NCI-H524 (cell line): ENCODE measurements at places on chromosomes 4 and X.

DNA sequence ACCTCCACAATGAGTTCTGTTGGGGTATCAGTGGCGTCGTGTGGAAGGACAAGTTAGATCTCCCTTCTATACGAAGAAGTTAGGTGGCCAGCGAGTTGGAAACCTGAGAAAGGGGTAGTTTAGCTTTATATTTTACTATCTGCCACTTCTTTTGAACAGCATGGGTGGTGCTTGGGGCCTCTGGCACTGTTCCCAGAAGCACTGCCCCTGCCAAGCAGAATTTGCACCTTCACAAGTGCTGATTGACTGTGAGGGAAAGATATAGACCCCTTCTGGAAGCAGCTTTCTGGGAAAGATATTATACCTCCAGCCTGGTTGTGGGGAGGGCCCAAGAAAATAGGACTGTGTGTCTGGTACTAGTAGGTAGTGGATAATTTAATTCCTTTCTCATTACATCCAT, 246.9 kb downstream of the FBXO8 start:
- DNase-seq, result no peak

GRCh38 chr4:119835613-119835910, 207.0 kb upstream of the PDE5A start:
- DNase-seq, result no peak

DNA sequence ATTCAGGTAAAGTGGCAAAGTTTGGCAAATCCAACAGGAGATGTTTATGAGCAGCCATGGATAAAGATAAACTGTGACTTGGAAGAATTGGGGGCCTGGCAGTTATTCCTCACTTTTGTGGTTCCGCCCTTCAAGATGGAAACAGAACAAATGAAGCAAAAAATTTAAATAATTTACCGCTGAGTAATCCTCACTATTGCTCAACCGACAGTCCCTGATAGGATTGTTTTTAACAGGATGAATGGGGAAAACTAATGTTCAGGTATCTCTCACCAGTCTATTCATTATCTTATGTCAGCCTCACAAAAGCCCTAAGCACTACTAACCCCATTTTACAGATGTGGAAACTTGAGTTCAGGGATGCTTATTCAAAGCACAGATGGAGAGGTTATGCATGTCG, 90.8 kb downstream of the FNIP2 start:
- DNase-seq, result no peak

- DNase-seq, result no peak
Observed at GRCh38 chr4:12729384-12729783, 754.8 kb downstream of the RAB28 start.

- DNase-seq, result no peak
Observed at GRCh38 chrX:74195120-74195519, 108.9 kb upstream of the ZCCHC13 start.
